ENCODE measurements at places on chromosomes 7 and 10.

GRCh38 chr10:125936331-125936730, 40.0 kb downstream of the FANK1 start:
- DNase-seq: no peak

- DNase-seq: no peak
Measured at GRCh38 chr7:153433223-153433622, 619.0 kb upstream of the DPP6 start.

DNA sequence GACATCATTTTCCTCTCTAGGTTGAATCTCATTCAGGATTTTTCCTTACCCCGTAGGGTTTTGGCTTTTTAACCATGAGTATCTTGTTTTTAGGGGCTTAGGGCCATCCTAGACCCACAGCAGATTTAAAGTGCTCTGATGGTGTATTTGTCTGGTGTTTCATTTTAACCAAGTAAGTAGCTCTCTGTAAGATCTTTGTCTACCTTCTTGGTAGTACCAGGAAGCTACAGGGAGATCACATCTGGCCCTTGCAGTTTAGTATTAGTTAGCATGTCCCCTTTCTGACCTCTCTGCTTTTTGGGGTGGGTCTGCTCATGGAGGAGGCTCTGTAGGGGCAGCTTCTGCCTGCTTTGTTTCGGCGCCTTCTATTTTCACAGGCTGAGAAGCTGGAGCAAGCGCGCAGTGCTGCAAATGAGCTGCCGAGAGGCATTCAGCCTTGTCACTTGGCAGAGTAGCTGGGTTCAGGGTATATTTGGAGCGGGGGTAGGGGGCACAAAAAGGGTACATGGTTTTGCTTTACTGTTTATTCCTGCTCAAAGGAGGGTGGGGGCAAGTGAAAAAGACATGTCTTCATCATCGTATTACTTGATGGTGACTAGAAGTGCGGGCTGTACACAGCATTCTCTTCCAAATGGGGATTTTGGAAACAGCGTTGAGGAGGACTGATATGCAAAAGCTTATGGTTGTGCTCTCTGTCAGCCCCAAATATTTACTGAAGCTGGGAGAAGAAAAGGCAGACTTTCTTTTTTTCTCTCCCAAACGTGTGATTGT, 146.3 kb downstream of the CELF2 start:
- no peak for DNase-seq

DNA sequence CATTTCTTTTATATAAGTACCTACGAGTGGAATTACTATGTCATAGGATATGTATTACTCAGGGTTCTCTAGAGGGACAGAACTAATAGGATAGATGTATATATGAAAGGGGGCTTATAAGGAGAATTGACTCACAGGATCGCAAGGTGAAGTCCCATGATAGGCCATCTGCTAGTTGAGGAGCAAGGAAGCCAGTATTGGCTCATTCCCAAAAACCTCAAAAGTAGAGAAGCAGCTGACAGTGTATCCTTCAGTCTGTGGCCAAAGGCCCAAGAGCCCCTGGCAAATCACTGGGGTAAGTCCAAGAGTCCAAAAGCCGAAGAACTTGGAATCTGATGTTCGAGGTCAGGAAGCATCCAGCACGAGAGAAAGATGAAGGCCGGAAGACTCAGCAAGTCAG, 59.8 kb downstream of the GALNT17 start:
- no peak for DNase-seq

DNA sequence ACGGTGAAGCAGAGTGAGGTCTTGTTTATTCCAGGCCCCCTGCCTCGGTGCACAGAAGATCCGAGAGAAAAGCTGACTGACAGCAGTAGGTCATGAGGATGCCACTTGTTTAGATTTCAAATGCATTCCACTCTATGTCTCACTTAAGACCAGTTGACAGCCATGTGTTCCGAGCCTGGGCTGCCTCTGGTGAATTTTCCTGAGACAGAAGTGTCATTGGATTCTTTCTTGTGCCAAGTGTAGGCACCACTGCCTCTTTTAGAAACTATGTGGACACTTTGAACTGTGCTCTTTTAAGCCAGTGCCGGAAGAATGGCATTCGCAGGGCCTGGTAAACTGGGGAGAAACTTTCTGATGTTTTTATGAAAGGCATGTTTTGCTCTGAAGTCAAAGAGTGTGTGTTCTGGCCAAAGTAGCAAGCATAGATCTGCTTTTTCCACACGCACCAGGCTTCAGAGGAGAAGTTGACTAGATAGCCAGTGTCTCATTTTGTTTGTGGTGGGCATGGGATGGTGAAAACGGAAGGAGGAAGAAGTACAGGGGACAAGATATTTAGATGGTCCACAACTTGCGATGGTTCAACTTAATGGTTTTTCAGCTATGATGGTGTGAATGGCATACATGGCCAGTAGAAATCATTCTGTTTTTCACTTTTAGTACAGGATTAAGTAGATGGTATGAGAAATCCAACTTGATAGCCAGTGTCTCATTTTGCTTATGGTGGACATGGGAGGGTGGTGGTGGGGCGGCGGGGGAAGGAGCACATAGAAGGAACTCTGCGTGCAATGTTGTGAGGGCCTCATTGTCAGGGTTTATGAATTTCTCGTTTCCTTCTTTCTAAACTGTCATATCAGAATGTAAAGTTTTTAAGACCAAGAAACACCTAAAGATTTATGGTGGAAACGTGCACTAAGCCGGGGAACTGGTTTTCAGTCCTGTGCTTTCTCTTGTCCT, 41.5 kb downstream of the CYP17A1 start:
- DNase-seq: no peak

All from RWPE1 (cell line).